Renal cortex interstitium (tissue), 15 donors: ENCODE measurements at places on chromosomes 4 and X.

GRCh38 chrX:134706138-134706537 lies 47.9 kb upstream of the PLAC1 start:
- no peak for DNase-seq

- no peak for DNase-seq
Observed at GRCh38 chr4:128241019-128241418, 46.6 kb downstream of the PGRMC2 start.

DNA sequence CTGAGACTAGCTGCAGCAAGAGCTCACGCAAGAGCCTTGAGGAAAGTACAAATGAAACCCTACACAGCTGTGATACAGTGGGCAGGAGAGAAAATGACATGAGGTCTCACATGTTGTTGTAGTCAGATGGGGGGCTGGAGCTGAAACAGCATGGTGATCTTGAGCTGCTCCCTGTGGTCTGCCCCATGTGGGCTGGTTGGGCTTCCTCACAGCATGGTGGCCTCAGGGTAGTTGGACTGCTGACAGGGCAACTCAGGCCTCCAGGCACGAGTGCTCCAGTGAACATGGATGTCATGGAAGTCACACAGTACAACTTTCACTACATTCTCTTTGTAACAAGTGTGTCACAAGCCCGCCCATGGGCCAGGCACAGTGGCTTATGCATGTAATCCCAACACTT lies 3.4 kb upstream of the MAN2B2 start:
- DNase-seq, result no peak

DNA sequence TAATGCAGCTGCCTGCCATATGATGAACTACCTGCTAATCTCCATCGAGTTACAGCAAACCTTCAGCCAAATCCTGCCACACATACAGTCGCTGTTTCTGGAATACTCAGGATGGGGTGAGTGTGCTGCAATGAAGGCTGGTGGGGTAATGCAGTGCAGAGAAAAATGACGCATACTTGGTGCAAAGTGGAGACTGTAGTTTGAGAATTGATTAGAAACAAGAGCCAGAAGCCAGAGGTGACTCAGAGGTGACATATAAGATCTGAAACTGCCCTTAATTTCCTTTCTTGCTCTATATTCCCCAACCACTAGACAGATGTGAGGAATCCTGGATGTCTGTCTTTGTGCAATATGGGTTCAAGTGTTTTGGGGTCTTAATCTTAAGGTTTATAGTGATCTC lies 22.0 kb downstream of the C4orf54 start:
- DNase-seq, result no peak

- no peak for DNase-seq
Observed at GRCh38 chr4:185741795-185742194, 70.2 kb downstream of the SORBS2 start.

DNA sequence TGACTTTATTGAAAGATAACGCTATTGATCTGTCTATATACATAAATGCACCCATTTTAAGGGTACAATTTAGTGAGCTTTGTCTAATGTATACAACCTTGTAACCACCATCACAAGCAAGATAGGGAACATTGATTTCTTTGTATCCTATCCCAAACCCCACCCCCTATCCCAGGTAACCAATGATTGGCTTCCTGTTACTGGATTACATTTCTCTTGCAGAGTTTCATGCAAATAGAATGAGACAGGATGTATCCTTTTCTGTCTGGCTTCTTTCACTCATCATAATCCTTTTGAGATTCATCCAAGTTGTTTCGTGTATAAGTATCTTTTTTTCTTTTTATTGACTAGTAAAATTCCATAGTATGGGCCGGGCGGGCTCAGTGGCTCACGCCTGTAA lies 1.6 kb upstream of the GRIPAP1 start:
- DNase-seq, result no peak

DNA sequence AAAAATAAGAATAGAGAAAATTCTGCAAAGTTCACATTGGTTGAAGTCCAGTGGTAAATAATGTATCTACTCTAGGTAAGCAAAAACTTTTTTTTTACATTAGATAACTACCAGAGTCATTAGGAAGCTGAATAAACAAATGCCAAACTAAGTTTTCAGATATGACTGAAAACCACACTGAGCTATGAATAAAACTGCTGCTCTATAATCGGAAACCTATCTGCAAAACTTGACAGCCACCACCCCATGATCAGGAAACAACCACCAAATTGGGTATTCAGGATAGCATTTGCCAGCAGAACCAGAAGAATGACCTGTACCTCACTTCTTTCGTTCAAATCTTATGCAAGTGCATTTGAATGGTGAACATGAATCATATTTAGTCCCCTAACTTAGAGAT lies 173.0 kb upstream of the TET2 start:
- no peak for DNase-seq
